Activated CD4-positive, alpha-beta T cell treated with anti-CD3 and anti-CD28 coated beads, Interleukin-2, Interleukin-6, amounts not matched to agents 100 ng/mL and 50 ng/mL, durations not matched to agents 16 hours and 8 hours (primary cell): ENCODE measurements at places on chromosomes 1 and 21.

DNA sequence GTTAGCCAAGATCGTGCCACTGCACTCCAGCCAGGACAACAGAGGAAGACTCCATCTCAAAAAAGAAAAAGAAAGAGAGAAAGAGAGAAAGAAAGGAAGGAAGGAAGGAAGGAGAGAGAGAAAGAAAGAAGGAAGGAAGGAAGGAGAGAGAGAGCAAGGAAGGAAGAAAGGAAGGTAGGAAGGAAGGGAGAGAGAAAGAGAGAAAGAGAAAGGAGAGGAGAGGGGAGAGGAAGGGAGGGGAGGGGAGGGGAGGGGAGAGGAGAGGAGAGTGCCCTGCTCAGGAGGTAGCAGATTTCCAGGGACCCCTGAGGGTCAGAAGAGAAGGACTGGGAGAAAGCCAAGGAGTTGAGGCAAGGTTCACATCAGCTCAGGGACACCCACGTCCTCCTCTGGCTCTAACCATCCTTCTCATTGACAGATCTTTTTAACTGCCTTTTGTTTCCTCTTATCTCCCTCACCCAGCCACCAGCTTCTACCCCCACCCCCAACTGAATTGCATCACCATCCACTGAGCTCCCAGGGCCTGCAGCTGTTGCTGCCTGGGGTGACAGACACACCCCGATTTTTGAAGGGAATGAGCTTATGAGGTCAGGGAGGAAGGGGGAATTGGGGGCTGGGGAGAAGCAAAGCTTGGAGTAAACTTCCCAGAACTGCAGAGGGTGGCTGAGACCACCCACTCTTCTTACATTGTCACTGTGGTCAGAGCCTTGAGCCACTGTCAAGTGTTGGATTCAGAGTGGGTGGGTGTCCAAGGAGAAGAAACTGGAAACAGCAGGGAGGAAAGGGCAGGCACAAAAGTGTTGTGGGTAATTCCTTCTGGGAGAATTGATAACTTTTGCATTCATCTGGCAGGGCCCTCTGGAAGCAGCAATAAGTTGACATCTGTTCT lies 91.6 kb downstream of the GLUL start:
- DNase-seq = peak; percentile 63

- DNase-seq = peak; percentile 81
These were observed at the start of gene BTBD19 for GRCh38 chr1:44808063-44808937. TSS of gene BTBD19 (plus strand) at chr1:44808523. CDS start at chr1:44808821, 298 bp downstream.

- DNase-seq = no peak
These were observed 318.8 kb downstream of the PCP4 start for GRCh38 chr21:40186045-40186444.

GRCh38 chr1:40803902-40804301 lies 20.3 kb downstream of the KCNQ4 start:
- DNase-seq = no peak

GRCh38 chr1:57279909-57280666 lies 143.8 kb downstream of the DAB1 start:
- no peak for DNase-seq

GRCh38 chr1:74592580-74593355 lies 80.4 kb upstream of the LRRC53 start:
- no peak for DNase-seq

DNA sequence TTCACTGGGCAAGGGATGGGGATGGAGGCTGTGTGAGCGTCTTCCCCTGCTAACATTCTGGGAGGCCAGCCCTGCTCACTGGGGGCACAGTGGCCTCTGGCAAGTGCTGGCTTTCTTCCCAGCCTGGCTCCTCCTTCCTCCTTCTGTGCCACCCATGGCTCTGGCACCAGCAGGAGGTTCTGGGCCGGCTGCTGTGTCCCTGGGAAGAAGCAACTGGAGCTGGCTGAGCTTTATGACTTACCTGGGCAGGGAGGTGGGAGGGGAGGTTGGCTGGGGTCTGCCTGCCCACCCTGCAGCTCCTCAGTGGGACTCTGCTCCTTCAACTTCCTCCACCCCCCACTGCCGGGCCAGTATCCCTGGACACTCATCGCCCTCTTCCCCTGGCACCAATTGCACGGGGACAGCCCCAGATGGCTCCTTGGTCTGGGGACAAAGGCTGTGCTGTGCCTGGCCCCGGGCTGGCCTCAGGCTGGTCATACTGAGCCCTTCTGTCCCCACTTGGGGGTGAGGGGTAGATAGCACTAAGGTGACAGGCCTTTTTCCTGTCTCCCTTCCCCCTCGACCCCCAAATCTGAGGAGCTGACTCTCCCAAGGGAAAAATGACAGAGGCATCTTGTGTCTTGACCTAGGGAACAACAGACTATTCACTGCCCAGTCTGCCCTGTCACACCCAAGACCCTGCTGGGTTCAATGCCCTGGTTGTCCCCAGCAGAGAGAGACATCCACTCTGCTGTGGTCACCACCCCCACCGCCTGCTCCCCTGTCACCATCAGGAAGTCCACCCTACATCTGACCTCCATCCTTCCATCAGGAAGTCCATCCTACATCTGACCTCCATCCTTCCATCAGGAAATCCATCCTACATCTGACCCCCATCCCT lies 14.4 kb downstream of the CDK18 start:
- no peak for DNase-seq

- DNase-seq = no peak
These were observed 263.5 kb upstream of the POU3F1 start for GRCh38 chr1:38310079-38310478.

GRCh38 chr1:109504974-109505373 lies 4.6 kb downstream of the AMIGO1 start:
- DNase-seq = no peak

DNA sequence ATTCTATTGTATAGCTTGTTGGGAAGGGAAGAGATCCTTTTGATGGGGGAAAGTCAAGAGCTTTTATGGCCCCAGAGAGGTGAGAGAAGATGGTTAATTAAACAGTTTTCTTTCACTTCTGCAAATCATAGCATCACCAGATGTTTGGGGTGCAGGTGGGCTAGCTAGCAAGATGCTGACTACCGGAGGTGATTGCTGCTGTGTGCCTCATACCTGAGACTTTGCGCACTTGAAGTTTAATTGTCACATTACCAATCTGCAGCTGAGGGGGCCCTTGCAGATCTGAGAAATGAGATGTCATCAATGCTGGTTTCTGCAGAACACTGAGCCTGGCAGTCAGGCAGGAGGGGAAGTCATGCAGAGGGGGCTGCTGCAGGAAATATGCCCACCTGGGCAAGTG lies 73.9 kb downstream of the SNRPE start:
- DNase-seq = no peak

DNA sequence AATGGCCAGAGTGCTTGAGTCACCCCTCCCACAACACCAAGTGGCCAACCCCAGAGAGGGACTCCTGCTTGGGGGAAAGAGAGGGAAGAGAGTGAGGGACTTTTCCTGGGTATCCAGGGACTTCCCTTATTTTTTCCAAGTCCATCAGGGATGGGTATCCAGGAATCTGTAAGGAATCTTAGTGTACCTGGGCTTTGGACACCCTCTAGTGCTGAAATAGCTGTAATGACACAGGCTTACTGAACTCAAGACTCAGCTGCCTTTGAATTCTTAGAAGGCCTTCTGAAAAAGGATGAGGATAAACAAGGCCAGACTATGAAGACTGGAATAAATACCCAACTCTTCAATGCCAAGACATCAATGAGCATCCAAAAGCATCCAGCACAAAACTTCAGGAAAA lies 12.0 kb downstream of the TSHB start:
- no peak for DNase-seq

GRCh38 chr1:81155131-81155530 lies 645.6 kb upstream of the ADGRL2 start:
- no peak for DNase-seq

GRCh38 chr1:15540186-15540585 lies 13.5 kb downstream of the DNAJC16 start:
- DNase-seq = no peak

GRCh38 chr21:36976228-36976861 lies 9.9 kb upstream of the HLCS start:
- no peak for DNase-seq

GRCh38 chr1:113792471-113792870 lies 19.8 kb downstream of the RSBN1 start:
- no peak for DNase-seq

- DNase-seq = no peak
These were observed 19.5 kb upstream of the UQCRHL start for GRCh38 chr1:15826810-15827507.

DNA sequence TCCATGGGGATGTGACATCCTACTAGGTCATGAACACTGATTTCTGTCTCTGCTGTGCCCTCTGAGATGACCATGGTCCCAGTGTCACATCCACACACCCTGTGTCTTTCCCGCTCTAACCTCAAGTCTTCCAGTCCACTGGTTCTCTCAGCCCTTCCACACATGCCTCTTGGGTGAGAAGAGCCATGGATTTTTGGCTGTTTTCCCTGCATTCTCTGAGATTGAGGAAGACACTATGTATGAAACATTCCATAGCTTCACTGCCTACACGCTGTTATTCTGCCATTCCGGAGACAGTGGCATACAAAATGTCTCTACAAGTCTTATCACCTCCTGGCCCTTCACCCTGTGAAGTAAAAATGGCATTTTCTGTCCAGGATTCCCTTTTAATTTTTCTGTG lies 247.3 kb downstream of the BACH1 start:
- no peak for DNase-seq

DNA sequence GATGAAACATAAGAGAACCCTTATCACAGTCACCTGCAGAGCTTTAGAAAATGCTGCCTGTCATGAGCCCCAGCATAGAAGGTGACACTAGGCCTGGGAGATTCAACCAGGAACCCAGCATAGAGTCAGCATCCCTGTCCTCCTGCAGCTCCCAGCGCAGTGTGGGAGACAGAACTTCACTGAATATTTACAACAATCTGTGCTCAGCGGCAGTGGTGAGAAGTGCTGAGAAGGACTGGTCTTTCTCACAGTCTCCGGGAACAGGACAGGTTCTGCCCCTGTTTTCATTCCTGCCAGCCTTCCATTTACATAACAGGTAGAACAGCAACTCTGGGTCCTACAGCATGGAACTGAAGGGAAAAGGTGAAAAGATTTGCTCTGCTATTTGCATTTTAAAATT lies 83.5 kb upstream of the GADD45A start:
- no peak for DNase-seq

DNA sequence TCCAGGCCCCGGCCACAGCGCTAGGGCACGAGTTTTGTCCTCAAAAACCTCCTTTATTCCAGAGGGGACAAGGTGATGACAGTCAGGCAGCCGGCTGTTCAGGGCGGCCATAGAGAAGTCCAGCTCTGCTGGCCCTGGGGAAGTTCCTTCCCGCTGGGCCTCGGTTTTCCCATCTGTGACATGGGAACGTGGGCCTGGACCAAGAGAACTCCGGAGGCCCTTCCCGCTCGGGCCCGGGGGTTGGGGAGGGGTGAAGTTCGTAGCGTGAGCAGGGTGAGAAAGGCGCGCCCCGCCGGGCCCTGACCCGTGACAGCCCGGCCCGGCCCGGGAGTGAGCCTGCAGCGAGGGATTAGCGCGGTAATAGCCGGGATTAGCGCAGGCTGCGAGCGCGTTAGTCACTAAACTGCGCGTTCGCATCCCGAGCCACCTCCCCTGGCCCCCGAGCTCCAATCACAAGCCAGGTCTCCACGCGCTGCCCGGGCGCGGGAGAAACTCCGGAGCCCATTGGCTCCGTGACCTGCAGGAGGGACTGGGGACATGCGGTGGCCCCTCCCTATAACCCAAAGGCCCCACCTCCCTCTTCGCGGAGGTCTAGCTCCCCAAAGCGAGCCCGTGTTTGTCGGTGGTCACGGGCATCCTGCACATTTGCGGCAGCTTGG lies 29.8 kb upstream of the PADI2 start:
- DNase-seq = no peak

DNA sequence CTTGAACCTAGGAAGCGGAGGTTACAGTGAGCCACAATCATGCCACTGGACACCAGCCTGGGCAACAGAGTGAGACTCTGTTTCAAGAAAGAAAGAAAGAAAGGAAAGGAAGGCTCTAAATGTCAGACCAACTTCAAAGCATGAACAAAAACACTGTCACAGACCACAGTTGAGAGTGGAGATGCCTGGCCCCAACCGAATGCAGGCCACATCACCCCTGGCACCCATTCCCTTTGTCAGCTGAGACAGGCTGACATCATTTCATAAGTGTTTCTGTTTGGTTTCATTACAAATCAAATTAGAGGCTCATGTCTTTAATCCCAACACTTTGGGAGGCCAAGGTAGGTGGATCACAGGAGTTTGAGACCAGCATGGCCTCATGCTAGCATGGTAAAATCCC lies 28.6 kb upstream of the NADK start:
- no peak for DNase-seq

GRCh38 chr1:147542569-147542897 lies 1.2 kb downstream of the BCL9 start:
- DNase-seq = no peak

DNA sequence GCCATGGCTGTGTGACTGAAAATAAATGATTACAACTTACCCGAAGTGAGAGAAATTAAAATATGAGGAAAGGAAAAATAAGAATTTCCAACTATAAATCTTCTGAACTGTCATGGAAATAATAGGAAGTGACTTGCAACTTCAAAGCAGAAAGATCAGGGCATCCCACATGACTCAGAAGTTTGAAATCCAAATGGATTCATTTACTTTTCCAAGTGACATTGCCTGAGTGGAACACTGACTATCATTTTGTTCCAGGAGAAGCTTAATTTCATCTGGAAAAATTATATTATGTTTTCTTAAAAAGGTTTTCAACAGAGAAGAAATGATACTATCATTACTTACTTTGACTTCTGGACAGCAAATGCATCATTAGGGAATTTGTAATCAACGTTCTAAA lies 110.8 kb downstream of the GREM2 start:
- no peak for DNase-seq

DNA sequence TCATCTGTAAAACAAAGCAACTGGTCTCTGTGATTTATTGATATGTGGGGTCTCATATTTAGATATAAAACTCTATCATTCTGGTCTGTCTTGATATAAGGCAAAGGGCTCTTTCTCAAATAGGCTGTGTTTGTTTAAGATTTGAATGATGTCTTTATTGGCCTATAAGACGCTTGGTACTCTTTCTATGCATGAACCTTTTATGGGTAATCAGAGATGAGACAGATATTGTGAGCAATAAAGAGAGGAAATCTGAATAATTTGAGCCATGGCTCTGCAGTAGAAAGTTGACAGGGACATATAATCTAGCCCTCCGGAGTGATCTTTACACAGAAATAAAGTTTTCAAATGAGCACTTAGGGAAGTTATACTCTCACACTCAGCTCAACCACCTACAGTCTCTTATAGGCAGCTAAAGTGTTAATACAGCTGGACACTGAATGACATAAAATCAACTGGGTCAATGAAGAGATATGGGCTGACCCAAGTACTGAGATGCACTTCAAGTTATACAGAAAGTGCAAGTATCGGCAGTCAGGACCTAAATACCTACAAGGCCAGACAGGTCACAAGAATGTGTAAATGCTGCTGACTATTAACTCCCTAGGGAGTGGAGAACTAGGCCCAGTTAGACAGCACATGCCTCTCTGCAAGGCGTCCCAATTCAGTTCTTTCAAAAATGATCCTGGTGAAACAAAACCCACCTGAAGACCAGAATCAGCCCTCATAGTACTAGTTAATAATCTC lies 111.0 kb downstream of the PTPN14 start:
- peak; percentile 20 for DNase-seq
